Neuronal stem cell (in vitro differentiated cells): ENCODE measurements at places on chromosomes 16 and 17.

GRCh38 chr17:8122924-8123694 lies 797 bp downstream of the HES7 start:
- DNase-seq, result peak; percentile 27

GRCh38 chr16:17474572-17474971 lies 3.8 kb upstream of the XYLT1 start:
- DNase-seq, result no peak

DNA sequence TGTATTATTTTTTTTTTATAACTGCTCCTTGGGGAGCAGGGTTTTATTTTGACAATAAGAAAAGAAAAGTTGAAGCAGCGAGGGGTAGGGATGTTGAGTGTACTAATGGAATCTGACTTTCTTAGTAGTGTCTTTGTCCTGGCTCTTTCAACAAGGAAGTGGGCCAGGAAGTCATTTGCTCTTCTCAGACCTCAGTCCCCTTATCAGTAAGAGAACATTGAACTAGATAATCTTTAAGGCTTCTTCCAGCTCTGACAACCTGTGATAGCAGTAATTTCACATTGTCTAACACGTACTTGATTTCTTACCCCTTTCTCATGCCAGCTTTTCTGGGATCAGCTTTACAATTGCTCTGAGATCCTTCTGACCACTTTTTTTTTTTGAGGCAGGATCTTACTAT lies 8.3 kb downstream of the LIG3 start:
- DNase-seq, result no peak

DNA sequence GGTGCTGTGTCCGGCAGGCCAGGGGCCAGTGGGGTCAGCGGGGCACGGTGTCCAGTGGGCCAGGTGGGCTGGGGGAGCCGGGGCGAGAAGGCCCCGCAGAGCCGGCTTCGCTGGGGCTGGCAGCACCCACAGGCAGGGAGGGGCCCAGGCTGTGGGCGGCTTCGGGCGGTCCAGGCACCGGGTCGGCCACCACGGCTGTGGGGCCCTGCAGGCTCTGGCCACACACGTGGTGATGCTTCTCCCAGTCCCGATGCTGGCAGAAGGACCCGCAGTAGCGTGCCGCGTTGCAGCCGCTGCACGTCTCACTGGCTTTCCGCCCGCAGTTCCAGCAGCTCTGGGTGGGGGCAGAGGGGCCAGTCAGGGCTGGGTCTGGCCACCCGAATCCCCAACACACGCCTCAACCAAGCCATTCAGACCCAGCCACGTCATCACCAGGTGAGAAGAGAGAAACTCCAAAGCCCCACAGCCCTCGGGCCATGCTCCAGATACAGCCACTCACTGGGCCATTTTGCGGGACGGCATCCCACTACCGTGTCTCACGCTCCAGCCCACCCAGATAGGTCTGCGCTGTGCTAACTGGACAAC lies 10.6 kb upstream of the PABPN1L start:
- no peak for DNase-seq

DNA sequence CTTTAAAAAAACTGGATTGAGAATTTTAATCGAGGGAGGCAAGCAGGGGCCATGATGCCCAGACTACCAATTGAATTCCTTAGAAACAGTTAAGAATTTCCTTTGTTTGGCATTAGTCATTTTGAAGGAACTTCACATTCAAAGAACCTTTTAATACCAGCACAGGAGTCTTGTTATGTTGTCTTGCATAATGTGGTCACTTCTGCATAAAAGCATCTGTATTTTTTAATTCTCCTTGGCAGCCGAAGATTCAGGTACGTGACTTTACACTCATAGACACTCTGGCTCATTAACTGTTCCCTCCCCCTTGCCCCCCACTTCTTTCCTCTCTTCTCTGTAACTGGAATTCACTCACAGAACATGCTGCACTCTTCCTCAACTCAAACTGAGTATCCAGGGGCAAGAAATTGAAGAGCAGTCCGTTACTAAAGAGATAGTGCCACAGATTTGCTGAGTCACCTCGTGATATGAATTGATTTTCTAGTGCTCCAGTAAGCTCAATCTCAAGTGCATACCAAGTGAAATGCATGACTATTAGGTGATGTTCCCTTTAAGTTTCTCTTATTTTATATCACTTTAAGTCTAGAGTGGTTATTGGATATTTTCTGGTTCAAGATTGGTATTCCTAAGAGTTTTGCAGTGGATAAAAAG lies 572.2 kb upstream of the SOX9 start:
- no peak for DNase-seq
